ENCODE measurements at places on chromosomes 5 and 9.

DNA sequence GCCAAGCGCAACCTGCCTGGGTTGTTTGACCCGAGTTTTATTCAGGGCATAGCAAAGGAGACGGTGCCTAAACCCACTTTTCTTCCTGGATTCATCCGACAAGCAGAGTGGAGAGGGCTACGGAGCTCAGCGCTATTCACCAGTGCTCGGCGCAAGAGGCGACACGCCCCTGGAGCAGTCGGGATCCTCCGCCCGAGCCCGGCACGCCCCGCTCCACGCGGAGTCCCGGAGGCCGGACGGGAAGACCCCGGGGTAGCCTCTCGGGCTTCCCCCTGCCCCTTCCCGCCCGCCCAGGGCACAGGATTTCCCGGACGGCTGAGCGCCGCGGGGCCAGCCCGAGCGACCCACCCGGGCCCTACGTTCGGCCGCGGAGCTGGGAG lies 427 bp downstream of the SERINC5 start:
- peaks cover 8% of the 10 kb centered on the region for H3K4me1 ChIP-seq
- DNase-seq, result peak; percentile 36
- no peaks in the 10 kb centered on the region for H3K36me3 ChIP-seq
- no peaks in the 10 kb centered on the region for H3K27me3 ChIP-seq
- H3K27ac ChIP-seq, result peak overlapping the region; percentile 95

DNA sequence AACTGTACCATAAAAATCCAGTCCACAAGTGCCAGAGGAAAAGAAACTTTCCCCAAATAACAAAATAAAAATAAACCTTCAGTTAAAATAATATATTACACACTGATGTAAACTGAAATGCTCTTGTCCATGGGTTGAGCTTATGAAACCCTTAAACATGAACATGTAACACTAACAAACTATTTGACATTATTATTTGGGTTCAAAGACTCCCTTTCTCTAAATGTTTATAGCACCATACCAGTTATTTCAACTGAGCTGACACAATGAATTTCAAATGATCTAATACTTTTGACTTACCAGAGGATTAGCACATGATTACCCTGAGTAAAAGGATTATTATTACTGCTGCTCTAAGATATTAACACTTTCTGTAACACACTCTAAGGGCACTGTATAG lies 251.1 kb downstream of the BNC2 start:
- H3K4me1 ChIP-seq, result no peaks in the 10 kb centered on the region
- H3K27me3 ChIP-seq, result no peaks in the 10 kb centered on the region
- no peak overlapping the region for H3K27ac ChIP-seq

DNA sequence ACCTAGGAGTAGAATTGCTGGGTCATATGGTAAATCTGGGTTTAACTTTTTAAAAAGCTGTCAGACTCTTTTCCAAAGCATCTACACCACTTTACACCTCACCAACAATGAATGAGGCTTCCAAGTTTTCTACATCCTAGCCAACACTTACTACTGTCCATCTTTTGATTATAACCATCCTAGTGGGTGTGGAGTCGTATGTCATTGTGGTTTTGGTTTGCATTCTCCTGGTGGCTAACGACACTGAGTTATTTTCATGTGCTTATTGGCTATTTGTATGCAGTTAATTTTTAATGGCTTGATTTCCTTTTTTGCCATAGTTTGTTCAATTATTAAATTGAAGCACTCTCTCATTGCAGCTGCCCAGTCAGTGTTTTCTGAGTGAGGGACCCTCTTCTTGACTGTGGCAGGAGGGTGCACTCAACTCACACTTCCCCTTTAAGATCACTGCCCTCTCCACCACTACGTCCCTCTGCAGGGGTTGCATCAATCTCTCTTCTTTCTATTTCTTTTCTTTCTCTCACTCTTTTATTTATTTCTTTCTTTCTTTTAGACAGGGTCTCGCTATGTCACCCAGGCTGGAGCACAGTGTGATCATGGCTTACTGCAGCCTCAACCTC lies 182.3 kb downstream of the C9orf152 start:
- H3K4me1 ChIP-seq, result no peaks in the 10 kb centered on the region
- no peak for DNase-seq
- no peak overlapping the region for H3K27ac ChIP-seq
- H3K27me3 ChIP-seq, result no peaks in the 10 kb centered on the region
- no peaks in the 10 kb centered on the region for H3K36me3 ChIP-seq
- no peak overlapping the region for H3K4me3 ChIP-seq

- no peak overlapping the region for H3K27ac ChIP-seq
- H3K4me1 ChIP-seq, result no peaks in the 10 kb centered on the region
- no peak for DNase-seq
- no peaks in the 10 kb centered on the region for H3K27me3 ChIP-seq
- H3K36me3 ChIP-seq, result no peaks in the 10 kb centered on the region
Measured at GRCh38 chr9:101508211-101508610, 25.4 kb upstream of the RNF20 start.

GRCh38 chr5:60896991-60897390 lies 47.9 kb downstream of the ERCC8 start:
- no peaks in the 10 kb centered on the region for H3K4me1 ChIP-seq
- no peak for DNase-seq
- H3K27ac ChIP-seq, result no peak overlapping the region
- H3K27me3 ChIP-seq, result no peaks in the 10 kb centered on the region
- H3K36me3 ChIP-seq, result no peaks in the 10 kb centered on the region

DNA sequence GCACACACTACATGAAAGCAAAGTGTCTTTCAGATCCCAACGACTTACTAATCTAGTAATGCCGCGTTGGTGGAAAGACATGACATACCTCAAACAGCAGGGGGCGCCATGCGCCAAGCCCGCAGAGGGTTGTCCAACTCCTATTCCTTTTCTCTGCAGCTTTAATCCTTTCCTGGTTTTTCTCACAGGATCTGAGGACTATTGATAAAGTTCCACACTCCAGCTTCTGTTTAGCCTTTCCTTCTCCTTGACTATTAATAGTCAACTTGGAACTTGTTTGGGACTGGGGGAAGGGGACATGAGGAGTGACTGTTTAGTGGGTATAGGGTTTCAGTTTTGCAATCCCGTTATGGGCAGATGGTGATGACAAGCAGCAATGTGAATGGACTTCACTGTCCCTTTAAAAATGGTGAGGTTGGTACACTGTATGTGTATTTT lies 62.9 kb downstream of the OTULIN start:
- no peak overlapping the region for H3K4me3 ChIP-seq
- no peaks in the 10 kb centered on the region for H3K27me3 ChIP-seq
- DNase-seq, result peak; percentile 76
- no peaks in the 10 kb centered on the region for H3K36me3 ChIP-seq
- H3K27ac ChIP-seq, result peak overlapping the region; percentile 19

DNA sequence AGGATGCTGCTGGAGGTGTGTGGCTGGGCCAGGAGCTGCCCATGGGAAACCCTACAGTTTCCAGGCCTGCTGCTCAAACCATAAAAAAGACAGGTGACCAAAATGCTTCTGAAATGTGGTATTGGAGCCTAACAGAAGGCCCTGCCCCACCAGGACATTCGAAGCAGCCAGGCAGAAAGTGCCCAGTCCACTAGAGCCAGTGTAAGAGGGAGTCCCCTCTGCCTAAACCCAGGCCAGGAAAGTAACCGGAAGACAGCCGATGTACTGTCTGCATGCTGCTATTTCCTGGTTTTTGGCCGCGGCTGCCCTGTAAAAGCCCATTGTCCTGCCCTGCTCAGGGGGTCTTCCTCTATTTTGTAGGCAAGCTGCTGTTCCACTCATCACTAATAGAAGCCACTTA lies 150.7 kb upstream of the IRX2 start:
- no peaks in the 10 kb centered on the region for H3K4me1 ChIP-seq
- H3K27ac ChIP-seq, result no peak overlapping the region
- no peak overlapping the region for H3K4me3 ChIP-seq
- no peak for DNase-seq
- H3K27me3 ChIP-seq, result no peaks in the 10 kb centered on the region
- H3K36me3 ChIP-seq, result no peaks in the 10 kb centered on the region

- no peaks in the 10 kb centered on the region for H3K27me3 ChIP-seq
- no peaks in the 10 kb centered on the region for H3K4me1 ChIP-seq
Measured at GRCh38 chr9:75639971-75640610, 250.4 kb upstream of the PCSK5 start.

DNA sequence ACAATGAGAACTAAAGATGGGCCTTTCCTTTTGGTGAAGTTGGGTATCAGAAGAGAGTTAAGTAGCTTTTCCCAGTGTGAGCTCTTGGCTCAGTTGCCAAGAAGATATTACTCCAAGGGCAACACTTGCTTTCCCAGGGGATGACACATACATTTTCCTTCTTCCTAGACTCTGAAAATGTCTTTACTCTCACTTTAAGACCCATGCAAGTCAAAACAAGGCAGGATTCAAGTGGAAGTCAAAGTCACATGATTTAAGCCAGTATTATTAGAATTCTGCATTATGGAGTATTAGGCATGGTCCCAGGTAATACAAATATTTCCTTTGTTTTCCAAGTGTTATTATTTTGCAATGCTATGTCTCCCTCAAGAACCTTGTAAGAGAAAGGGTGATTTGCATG lies 175.1 kb downstream of the PPP2R2B start:
- no peak overlapping the region for H3K4me3 ChIP-seq
- H3K36me3 ChIP-seq, result no peaks in the 10 kb centered on the region
- no peak overlapping the region for H3K27ac ChIP-seq
- no peaks in the 10 kb centered on the region for H3K27me3 ChIP-seq
- DNase-seq, result no peak

GRCh38 chr5:146254223-146254622 lies 50.8 kb downstream of the RBM27 start:
- H3K4me1 ChIP-seq, result no peaks in the 10 kb centered on the region
- H3K4me3 ChIP-seq, result no peak overlapping the region
- H3K27ac ChIP-seq, result no peak overlapping the region
